Activated CD8-positive, alpha-beta memory T cell treated with anti-CD3 and anti-CD28 coated beads, Interleukin-2, amount 50 U/mL, for 48 hours (primary cell): ENCODE measurements at places on chromosomes 1 and 21.

GRCh38 chr1:8438489-8438888, 120.6 kb downstream of the SLC45A1 start:
- DNase-seq = no peak

DNA sequence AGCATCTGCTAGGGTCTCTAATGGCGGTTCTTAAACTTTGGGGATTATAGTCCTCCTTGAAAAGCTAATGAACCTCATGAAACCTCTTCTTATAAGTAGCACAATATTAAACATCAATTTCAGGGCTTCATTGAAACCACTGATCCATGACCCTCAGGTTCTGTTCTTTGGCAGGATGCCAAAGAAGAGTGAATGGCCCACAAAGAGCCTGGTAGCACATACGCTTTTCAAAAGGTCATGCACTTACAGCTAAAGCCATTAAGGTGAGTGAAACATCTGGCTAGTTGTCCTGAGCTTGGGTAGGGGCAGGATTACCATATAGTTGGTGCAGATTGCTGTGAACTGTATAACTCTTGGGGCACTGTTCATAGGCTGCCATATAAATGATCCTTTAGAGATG, 42.3 kb downstream of the MDM4 start:
- DNase-seq = no peak

- peak; percentile 66 for DNase-seq
Observed at GRCh38 chr1:11924334-11925195, 1.7 kb downstream of the KIAA2013 start.

GRCh38 chr1:151311589-151312331, 15.5 kb downstream of the PI4KB start:
- DNase-seq = peak; percentile 81

- DNase-seq = no peak
Observed at GRCh38 chr1:207407655-207408260, 46.4 kb upstream of the CR2 start.

DNA sequence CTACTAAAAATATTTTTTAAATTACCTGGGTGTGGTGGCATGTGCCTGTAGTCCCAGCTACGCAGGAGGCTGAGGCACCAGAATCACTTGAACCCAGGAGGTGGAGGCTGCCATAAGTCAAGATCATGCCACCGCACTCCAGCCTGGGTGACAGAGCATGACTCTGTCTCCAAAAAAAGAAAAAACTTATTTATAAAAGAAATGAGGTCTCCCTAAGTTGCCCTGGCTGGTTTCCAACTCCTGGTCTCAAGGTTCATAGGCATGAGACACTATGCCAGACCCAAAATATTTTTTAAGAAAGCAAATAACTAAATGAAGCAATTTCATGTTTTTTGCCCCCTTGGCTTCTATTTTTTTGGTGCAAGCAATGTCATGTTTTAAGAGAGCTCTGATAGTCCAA, 32.9 kb downstream of the EIF4G3 start:
- no peak for DNase-seq

- no peak for DNase-seq
Observed at GRCh38 chr21:25980710-25981109, 189.9 kb downstream of the APP start.

DNA sequence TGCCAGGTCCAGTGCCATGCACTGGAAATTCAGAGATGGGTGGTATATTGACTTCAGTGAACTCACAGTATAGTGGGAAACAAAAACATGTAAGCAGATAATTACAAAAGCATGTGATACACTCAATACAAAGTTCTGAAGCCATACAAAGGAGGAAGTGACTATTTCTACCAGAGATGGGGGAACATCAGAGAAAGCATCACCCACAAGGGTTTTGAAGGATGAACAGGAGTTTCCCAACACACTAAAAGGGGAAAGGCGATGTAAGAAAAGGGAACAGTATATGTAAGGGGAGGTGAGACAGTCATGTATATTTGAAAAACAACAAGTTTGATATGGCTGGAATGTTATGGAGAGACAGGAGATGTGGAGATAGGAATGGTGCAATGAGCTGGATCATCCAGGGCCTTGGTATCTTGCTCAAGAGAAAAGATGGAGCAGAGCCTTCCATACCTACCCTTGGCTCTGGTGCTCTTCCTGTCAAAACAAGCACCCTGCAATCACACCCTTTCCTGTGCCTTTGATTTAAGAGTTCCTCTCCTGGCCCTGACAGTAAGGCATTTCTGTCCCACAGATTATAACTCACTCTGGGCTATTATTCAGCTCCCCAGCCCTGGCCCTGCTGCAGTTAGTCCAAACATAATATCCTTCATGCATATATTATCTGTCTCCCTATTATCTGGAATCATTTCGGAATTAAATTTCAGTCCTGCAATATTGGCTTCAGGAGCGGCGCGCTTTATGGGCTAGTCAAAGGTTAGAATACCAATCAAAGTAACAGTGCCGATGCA, 60.5 kb downstream of the DMAP1 start:
- DNase-seq = no peak

- peak; percentile 82 for DNase-seq
Observed at GRCh38 chr1:150578272-150579109, 919 bp downstream of the MCL1 start.

- no peak for DNase-seq
Observed at GRCh38 chr1:1889090-1889750, 1.7 kb downstream of the GNB1 start.

GRCh38 chr1:192978195-192978710, 80.9 kb downstream of the UCHL5 start:
- no peak for DNase-seq

GRCh38 chr1:115782571-115783281, 14.2 kb upstream of the CASQ2 start:
- no peak for DNase-seq

DNA sequence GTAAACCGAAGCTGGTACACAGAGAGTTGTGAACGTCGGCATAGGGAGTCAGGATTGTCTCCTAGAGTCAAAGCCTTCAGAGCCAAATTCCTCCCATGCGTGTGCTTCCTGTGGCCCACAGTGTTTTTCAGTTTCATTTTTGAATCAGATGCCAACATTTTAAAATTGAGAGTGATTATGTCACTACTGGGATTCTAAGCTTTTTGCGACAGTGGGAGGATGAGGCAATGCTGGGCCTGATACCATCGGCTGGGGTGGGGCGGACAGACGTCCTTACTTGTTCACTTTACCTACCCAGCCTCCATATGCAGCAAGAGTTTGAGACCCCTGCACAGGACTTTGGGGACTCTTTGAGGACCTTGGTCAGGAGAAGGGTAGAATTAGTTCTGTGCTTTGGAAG, 1.3 kb upstream of the KLHDC7A start:
- no peak for DNase-seq

DNA sequence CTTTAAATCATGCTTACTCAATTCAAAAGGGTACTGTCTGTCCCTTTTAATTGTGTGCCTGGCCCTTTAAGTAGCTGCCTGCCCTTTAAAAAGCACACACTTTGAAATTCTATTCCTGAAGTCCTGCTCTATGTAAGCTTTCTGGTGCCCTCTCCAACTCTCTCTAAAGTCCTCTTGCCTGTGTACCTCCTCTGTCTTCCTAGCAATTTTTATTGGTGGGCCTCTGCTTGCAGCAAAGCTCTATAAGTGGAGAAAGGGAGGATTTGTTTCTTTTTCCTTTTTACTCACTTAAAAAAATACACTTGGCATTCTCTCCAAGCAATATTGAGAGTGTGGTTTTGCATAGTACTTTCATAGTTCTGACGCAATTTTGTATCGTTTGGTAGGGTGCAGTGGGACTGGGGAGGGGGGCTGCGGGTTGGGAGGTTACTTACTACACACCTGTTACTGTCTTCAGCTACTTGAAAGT, 135.4 kb downstream of the LMO4 start:
- no peak for DNase-seq

GRCh38 chr1:3062616-3063378, 6.2 kb upstream of the PRDM16 start:
- no peak for DNase-seq

DNA sequence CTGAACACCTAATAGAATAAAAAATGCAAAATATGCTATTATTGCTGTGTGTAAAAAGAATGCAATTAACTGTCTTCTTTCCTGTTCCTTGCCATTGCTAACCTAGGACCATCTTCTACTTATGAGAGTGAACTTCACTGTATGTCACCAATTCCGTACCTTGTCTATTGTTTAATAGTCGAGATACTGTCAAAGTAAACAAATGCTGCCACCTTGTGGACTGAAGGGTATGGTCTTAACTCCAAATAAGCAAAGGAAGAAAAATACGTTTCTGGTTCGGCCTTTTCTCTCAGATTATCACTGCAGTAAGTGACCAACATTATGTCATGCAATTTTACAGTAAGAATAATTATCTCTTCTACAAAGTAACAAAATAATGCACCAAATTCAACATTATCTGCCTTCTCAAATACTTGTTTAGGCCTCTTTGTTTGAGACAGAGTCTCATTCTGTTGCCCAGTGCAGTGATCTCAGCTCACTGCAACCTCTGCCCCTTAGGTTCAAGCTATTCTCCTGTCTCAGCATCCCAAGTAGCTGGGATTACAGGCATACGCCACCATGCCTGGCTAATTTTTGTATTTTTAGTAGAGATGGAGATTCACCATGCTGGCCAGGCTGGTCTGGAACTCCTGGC, 133.4 kb downstream of the COP1 start:
- no peak for DNase-seq

GRCh38 chr1:231347961-231348360, 9.9 kb downstream of the SPRTN start:
- DNase-seq = no peak

GRCh38 chr1:231951374-231951773, 324.8 kb downstream of the DISC1 start:
- DNase-seq = no peak

DNA sequence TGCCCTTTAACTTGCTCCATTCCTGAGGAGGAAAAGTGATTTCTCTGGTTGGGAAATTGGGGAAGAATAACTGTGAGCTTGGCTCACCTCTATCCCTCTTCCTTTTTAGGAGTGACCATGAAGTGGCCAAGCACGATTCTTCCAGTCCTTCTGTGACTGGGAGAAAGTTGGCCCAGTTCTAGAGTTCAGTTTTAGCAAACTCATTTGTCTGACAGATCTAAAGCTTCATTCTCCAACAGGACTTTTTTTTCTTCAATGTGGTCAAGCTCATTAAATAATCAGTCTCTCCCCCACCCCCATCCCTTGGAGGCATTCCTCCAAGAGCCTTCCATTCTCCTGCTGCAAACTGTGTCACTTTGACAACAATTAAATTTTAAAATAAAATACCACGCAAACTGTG, 6.4 kb upstream of the AGL start:
- DNase-seq = no peak

- DNase-seq = no peak
Observed at GRCh38 chr1:2429780-2430591, 17.6 kb upstream of the PEX10 start.

DNA sequence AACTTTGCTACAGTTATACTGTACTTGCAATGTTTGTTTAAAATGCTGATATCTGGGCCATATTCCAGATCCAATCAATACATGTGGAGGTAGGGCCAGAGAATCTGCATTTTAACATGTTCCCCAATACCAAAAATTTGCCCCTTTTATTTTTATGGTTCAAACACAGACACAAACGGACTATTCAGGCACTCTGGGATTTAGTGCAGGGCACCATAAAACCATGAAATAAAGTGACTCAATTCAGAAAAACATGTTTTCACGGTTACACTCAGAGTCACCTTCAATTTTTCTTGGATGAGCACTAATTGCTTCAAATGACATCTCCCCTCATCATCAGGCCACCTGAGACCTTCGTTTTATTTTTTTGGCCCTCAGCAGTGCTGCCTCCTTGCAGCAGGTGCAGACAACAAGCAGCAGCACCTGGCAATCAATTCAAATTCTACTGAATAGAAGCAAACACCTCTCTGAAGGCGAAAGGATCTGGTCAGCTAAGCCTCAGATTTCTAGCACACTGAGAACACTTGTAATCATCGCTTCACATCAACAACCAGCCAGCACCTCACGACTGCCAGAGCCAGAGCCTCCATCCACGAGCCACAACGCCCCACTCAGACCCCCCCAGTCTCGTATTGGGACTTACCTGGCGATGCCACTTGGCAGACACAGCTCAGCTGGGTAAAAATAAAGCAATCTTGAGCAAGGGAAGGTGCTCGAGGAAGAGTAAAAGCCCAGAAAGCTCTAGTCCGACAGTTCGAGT, 1.1 kb downstream of the ERO1B start:
- no peak for DNase-seq

DNA sequence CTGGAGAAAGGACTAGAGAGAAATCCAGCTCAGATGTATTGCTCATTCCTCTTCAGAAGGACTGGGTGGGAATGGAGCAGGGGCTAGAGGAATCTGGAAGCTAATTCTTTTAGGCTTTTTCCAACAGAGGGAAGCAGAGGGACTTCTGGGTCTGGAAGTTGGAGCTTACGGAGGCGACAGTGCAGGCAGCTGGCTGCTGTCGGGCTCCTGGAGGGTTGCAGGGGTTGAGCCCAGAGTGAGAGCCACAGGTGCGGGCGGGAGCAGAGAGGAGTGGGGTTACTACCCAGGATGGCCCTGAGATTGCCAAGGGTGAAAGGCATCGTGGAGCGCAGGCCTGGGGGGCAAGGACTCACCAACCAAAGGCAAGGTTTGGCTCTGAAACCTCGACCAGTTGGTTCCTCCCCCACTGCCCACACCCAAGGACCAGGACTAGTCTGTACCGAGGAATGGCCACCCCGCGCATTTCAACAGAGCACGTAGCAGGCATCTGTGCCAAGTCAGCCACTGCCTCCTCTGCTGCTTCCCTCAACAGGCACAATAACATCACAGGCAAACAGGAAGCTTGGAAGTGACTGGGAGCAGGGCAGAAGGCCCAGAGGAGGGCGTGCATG, 22.7 kb upstream of the EDN2 start:
- no peak for DNase-seq

- DNase-seq = no peak
Observed at GRCh38 chr1:38444770-38445442, 398.3 kb upstream of the POU3F1 start.

DNA sequence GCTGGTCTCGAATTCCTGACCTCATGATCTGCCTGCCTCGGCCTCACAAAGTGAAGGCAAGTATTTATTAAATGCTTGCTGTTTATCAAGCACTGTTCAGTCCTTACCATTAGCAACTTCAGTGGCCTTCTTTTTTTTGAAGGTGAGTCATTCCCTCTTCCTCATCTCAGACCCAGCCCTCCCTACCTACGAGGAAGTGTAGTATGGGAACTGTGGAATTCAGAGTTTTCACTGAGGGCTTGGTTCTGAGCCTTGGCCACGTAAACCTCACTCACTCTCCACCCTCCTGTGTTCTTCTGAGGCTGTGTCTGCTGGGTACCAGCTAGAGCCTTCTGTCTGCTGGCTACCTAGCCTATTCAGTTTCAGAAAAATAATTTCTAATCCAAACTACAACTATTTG, 218.3 kb upstream of the SGIP1 start:
- no peak for DNase-seq

GRCh38 chr1:8397511-8397910, 79.6 kb downstream of the SLC45A1 start:
- no peak for DNase-seq

- no peak for DNase-seq
Observed at GRCh38 chr1:81577004-81577697, 223.6 kb upstream of the ADGRL2 start.

GRCh38 chr1:201260236-201260590, 23.1 kb upstream of the PKP1 start:
- no peak for DNase-seq

GRCh38 chr1:182625719-182626504, 21.7 kb upstream of the RGS16 start:
- no peak for DNase-seq
